Stimulated activated CD4-positive, alpha-beta T cell treated with anti-CD3 and anti-CD28 coated beads, Interleukin-4, amount 100 ng/mL, for 1 hour (primary cell): ENCODE measurements at places on chromosomes 5 and 9.
A peak's percentile ranks its signal among the peaks of the same experiment; 100 is the strongest.

GRCh38 chr5:90399251-90399650 is 10.3 kb downstream of the CETN3 start:
- no peak for DNase-seq

- DNase-seq = no peak
Observed at GRCh38 chr5:143601357-143601756, 197.9 kb upstream of the NR3C1 start.

- peak; percentile 6 for DNase-seq
Observed at GRCh38 chr9:100099722-100100042, 639 bp downstream of the INVS start.

GRCh38 chr9:37042421-37042820 is 8.4 kb upstream of the PAX5 start:
- no peak for DNase-seq
